Left lung (tissue), 14 donors: ENCODE measurements at places on chromosomes 5 and 9. TPM values are rescaled to one million over a fixed set of nuclear protein-coding genes. Genes with fewer than 3 reads are reported as not detected.
A peak's percentile ranks its signal among the peaks of the same experiment; 100 is the strongest.

The FGD3 gene
- 7.0 TPM for polyA plus RNA-seq

DNA sequence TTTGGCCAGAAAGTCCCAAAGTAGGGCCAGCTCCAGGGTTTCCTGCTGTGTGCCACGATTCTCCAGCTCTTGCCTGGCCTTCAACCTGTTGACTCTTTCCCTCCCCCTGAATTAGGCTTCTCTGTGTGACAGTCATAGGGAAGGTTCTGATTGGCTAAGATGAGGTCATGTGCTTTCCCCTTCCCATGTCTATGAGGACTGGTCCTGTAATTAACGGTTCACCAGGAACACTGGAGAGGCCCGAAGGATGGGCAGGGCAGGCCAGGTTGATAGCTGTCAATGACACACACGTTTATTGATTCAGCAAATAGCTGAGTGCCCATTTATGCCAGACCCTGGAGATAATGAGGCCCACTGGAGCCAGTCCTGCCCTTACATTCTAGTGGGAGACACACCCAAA, 9.0 kb upstream of the PRR7 start:
- DNase-seq, result no peak
- H3K4me1 ChIP-seq, result peaks cover 13% of the 10 kb centered on the region
- H3K36me3 ChIP-seq, result peaks cover 100% of the 10 kb centered on the region
- H3K27me3 ChIP-seq, result no peaks in the 10 kb centered on the region
- no peak overlapping the region for H3K27ac ChIP-seq

DNA sequence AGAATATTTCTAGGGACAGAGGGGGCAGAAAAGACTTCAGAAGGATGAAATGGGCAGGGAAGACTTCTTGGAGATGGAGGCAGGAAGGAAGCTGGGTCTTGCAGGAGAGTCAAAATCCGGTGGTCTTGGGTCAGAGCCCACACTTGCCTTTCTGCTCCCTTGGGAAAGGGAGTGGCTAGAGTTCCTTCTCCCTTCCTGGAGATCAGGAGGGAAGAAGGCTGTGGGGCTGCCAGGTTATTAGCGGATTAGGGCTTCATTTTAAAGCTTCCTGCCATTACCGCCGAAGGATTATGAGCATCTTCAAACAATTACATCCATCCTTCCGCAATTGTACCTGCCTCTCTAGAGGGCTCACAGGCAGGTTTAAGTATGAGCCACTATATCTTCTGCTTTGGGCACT, 19.2 kb upstream of the SYNPO start:
- no peaks in the 10 kb centered on the region for H3K27me3 ChIP-seq
- no peak for DNase-seq
- no peaks in the 10 kb centered on the region for H3K36me3 ChIP-seq

- no peak overlapping the region for H3K27ac ChIP-seq
- no peak for DNase-seq
- H3K27me3 ChIP-seq, result no peaks in the 10 kb centered on the region
- H3K4me1 ChIP-seq, result no peaks in the 10 kb centered on the region
- no peak overlapping the region for H3K4me3 ChIP-seq
Measured at GRCh38 chr9:77750284-77750683, 102.2 kb upstream of the GNA14 start.

- no peaks in the 10 kb centered on the region for H3K27me3 ChIP-seq
- H3K4me3 ChIP-seq, result no peak overlapping the region
- H3K36me3 ChIP-seq, result no peaks in the 10 kb centered on the region
- peaks cover 20% of the 10 kb centered on the region for H3K4me1 ChIP-seq
- no peak overlapping the region for H3K27ac ChIP-seq
Measured at GRCh38 chr5:38780945-38781344, 64.9 kb upstream of the OSMR start.

DNA sequence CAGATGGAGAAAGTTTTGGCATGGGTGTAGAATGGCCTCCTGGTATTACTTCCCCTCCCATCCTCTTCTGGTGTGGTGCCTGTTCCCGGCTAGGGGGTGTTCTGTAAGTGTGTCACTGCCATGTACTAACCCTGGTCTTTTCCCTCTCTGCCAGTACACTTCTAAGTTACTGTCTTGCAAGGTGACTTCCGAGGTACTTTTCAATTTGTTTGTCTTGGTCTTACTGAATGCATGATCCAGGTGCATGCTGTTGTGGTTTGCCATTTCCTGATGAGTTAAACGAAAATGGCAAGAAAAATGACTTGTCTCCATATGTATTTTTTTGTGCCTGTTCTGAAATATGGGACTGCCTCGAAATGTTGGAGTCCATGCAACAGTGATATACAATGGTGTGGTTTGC, 46.0 kb downstream of the C9orf152 start:
- H3K36me3 ChIP-seq, result no peaks in the 10 kb centered on the region
- no peaks in the 10 kb centered on the region for H3K27me3 ChIP-seq
- H3K4me1 ChIP-seq, result peaks cover 16% of the 10 kb centered on the region
- no peak for DNase-seq
- H3K4me3 ChIP-seq, result no peak overlapping the region

The TMEFF1 gene
- 3.8 TPM for polyA plus RNA-seq

DNA sequence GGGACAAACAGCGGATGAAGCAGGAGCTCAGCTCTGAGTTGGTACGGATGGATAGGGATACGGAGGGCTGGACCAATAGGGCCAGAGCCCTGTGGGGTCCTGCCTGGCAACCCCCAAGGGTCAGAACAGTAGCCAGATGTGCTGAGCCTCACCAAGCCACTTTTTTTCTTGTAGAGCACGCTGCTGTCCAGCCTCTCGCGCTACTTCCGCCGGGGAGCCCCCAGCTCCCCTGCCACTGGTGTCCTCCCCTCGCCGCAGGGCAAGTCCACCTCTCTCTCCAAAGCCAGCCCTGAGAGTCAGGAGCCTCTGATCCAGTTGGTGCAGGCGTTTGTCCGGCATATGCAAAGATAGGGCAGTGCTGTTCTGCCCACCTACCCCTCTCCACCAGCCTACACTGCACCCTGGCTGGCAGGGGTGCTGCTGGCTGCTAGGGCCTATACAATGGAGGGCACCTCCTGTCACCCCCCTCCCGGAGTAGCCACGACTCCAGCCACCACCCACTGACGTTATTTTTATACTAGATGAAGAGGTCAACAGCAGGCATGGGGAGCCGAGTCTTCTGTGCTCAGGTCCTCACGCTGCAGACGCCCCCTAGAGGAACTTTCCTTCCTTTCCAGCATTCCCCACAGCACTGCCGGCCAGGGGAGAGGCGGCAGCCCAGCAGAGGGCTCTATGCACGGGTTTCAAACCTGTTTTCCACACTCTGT, 21.6 kb downstream of the SH3GLB2 start:
- H3K36me3 ChIP-seq, result peaks cover 99% of the 10 kb centered on the region
- H3K27ac ChIP-seq, result no peak overlapping the region
- no peak overlapping the region for H3K4me3 ChIP-seq
- no peak for DNase-seq
- no peaks in the 10 kb centered on the region for H3K27me3 ChIP-seq

- H3K27me3 ChIP-seq, result no peaks in the 10 kb centered on the region
- no peaks in the 10 kb centered on the region for H3K36me3 ChIP-seq
- H3K4me3 ChIP-seq, result no peak overlapping the region
Measured at GRCh38 chr5:103929338-103930013, 366.9 kb upstream of the NUDT12 start.

DNA sequence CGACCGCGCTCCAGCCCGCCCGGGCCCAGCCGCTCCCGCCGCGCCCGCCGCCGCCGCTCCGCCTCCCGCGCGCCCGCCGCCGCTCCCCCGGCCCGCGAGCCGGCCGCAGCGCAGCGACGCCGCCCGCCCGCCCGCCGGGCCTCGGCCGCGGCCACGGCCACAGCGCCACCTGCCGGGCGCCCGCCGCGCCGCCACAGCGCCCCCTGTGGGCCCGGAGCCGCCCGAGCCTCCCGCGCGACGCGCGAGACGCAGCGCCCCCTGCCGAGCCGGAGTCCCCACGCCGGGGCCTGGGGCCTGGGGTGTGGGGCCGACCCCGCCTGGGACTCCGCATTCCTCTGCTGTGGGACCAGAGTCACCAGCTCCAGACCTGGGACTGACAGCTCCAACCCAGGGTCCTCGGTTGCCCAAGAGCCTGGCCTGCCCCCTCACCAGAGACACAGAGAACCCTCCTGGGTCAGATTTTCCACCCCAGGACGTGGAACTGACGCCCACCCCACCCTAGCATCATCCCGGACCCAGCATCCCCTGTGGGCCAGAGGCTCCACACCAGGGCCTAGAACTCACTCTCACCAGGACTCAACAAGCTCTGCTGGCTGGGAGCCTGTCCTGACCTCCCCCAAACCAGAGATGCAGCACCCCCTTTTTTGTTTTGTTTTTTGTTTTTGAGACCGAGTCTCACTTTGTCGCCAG, at the start of gene RAPGEF1:
RAPGEF1 (minus strand) TSS at position 118 of the 690 bp plus-strand sequence. CDS start 246 bp downstream, outside the sequence.
- H3K4me3 ChIP-seq, result peak within 1 kb of the TSS; percentile 60
- no peaks in the 10 kb centered on the region for H3K36me3 ChIP-seq
- H3K4me1 ChIP-seq, result peaks cover 5% of the 10 kb centered on the region
- no peaks in the 10 kb centered on the region for H3K27me3 ChIP-seq

The ANKRD34B gene
- 0.03 TPM for polyA plus RNA-seq

The SLC45A2 gene
- polyA plus RNA-seq, result 0.08 TPM

DNA sequence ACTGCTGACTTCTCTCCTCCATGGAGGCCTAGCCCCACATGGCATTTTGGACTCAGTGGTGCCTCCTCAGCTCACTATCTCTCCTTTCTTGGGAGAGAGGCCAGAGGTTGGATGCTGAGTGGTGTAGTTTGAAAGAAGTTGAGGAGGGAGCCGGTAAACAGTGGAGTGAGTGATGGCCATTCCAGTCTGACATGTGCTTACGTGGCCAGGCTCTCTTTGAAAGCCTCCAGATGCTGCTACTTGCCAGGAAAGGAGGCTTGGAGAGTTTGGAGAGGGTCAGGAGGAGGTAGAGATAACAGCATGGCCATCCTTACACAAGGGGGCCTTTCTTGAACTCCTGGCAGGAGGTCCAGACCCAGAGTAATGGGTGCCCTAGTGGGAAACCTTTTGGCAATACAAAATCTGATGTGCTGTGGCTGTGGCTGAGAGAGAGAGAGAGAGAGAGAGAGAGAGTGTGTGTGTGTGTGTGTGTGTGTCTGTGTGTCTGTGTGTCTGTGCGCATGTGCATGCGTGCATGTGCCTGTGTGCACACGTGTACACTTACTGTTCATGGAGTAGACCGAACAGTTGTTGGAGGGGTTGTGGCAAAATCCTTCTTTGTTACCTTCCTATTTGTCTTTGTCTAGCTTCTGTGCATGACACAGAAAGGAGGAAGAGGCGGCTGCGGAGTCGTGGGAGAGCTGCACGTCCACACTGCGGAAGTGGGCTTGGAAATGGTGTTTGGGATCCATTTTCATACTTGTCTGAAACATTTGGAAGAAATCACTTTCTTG, 37.8 kb downstream of the RALGPS1 start:
- no peak overlapping the region for H3K27ac ChIP-seq
- H3K4me3 ChIP-seq, result no peak overlapping the region
- H3K27me3 ChIP-seq, result no peaks in the 10 kb centered on the region
- H3K36me3 ChIP-seq, result no peaks in the 10 kb centered on the region
- H3K4me1 ChIP-seq, result peaks cover 3% of the 10 kb centered on the region

The PCDHGA8 gene
- polyA plus RNA-seq, result 0.68 TPM

The LIX1 gene
- polyA plus RNA-seq, result 0.75 TPM

DNA sequence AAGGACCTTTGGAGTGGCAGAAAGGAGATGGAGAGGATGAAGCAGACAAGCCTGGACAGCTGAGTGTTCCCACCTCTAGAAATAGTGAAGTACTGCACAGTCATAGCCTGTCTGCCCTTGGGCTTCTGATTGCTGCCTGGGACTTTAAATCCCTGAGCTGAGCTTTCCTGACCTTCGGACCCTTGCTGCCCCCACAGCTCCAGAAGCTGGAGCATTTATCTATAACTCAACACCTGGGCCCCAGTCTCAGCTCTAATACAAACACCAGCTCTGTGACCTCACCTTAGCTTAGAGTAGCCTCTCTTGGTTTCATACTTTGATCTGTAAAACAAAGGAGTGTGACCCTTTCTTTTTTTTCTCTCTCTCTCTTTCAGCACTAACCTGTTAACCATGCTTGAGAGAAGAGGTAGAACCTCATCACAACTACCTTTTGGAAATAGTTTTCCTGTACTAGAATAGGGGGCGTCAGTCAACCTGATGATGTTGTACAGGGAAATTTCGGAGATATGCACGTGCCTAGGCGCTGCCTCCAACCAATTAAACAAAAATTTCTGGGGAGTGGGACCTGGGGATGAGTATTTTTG, 25.4 kb upstream of the ELL2 start:
- DNase-seq, result no peak
- no peaks in the 10 kb centered on the region for H3K4me1 ChIP-seq
- no peak overlapping the region for H3K27ac ChIP-seq
- H3K27me3 ChIP-seq, result no peaks in the 10 kb centered on the region

The CDH6 gene
- polyA plus RNA-seq, result 7.4 TPM

DNA sequence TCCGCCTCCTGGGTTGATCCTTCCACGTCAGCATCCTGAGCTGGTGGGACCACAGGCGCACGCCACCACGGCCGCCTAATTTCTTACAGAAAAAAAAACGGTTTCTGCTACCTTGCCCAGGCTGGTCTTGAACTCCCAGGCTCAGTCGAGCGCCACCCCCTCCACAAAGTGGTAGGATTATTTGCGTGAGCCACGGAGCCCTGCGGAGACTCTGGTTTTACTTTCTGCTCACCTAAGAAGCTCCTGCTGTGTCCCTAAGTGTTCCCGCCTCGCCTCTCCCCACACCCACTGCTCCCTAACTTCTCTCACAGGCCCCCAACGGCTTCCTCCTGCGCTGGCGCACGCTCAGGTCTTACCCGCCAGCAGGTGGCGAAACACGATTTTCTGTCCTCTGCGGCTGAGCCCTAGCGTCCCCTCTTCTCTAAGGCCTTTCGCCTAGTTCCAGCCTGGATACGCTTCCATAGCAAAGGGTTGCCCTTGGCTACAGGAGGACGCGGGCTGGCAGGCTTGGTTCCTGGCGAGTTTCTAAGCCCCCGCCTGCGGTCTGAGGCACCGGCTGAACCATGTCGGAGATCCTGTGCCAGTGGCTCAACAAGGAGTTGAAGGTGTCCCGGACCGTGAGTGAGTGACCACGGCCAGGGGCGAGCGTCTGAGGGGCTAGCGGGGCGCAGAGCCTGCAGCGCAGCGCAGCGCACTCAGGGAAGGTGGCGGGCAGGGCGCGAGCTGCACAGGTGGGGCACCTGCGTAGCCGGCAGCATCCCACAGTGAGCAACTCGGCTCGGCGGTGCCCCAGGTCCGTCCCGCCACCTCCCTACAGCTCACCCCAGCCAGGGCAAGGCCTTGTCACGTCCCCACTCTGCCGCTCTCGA, at the start of gene SPEF2:
SPEF2 (plus strand) TSS at position 429 of the 869 bp plus-strand sequence; CDS start at position 564, 135 bp downstream.
- H3K27ac ChIP-seq, result peak within 1 kb of the TSS; percentile 62
- H3K27me3 ChIP-seq, result no peaks in the 10 kb centered on the region
- H3K4me1 ChIP-seq, result peaks cover 17% of the 10 kb centered on the region
- no peaks in the 10 kb centered on the region for H3K36me3 ChIP-seq
- peak within 1 kb of the TSS; percentile 70 for H3K4me3 ChIP-seq
- DNase-seq, result peak; percentile 91

- no peak overlapping the region for H3K4me3 ChIP-seq
- H3K27me3 ChIP-seq, result peaks cover 28% of the 10 kb centered on the region
- no peak overlapping the region for H3K27ac ChIP-seq
- no peaks in the 10 kb centered on the region for H3K36me3 ChIP-seq
- DNase-seq, result peak; percentile 53
Measured at GRCh38 chr5:16178745-16179372, 732 bp downstream of the MARCHF11 start.

The AIF1L gene
- 41.1 TPM for polyA plus RNA-seq

GRCh38 chr5:169944922-169945680, 35.2 kb downstream of the INSYN2B start:
- H3K27ac ChIP-seq, result no peak overlapping the region
- no peaks in the 10 kb centered on the region for H3K4me1 ChIP-seq
- no peaks in the 10 kb centered on the region for H3K36me3 ChIP-seq
- no peaks in the 10 kb centered on the region for H3K27me3 ChIP-seq
- DNase-seq, result no peak

The DCANP1 gene
- polyA plus RNA-seq, result 0.10 TPM

GRCh38 chr9:126604059-126605055, 9.4 kb upstream of the LMX1B start:
- H3K27ac ChIP-seq, result no peak overlapping the region
- H3K4me3 ChIP-seq, result no peak overlapping the region
- no peaks in the 10 kb centered on the region for H3K36me3 ChIP-seq
- peaks cover 73% of the 10 kb centered on the region for H3K27me3 ChIP-seq
- no peaks in the 10 kb centered on the region for H3K4me1 ChIP-seq
